ENCODE measurements at places on chromosomes 13 and 19. TPM values are rescaled to one million over a fixed set of nuclear protein-coding genes. Genes with fewer than 3 reads are reported as not detected.

The CILP2 gene
- total RNA-seq = 0.12 TPM

The IGFL2 gene
- total RNA-seq = not detected

The LGALS14 gene
- total RNA-seq = not detected

DNA sequence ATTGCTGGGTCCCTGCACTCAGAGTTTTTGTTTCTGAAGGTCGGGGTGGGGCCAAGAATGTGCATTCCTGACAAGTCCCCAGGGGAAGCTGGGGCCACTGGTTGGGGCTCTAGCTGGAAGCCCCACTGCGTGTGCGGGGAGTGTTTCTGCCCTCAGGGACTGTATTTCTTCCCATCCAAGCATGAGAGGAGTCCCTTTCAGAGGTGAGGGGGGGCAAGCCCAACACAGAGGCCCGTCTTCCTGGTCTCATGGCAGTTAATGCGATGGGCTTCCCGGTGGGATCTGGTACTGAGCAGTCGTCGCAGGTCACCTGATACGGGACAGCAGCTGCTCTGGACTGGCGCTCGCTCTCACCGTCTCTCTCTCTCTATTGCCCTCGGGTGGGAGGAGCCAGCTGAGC lies 50.4 kb downstream of the GPR12 start:
- H3K4me1 ChIP-seq = no peaks in the 10 kb centered on the region
- no peaks in the 10 kb centered on the region for H3K27me3 ChIP-seq
- DNase-seq = no peak
- H3K36me3 ChIP-seq = no peaks in the 10 kb centered on the region

DNA sequence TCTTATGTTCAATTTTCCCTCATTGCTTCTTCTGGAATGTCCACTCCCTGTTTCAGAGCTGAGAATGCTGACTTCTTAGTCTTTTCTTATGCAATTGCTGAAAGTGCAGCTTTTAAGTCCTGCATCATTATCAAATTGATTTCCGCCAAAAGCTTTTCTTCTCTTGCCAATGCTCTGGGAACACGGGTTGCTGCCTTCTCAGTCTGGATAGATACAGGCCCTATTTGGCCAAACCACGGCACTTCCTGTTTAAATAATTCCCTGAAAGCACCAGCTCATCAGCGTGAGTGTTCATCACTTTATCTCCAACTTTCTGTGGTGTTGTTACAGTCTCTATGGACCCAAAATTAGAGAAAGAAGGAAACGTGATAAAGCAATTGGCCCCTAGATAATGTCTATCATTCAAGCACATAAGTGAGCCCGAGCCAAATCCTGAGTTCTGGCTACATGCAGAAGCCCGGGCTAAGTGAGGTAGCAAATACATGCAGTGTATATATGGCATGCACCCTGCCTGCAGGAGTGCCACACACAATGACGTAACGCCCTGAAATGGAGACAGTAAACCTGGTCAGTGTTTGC lies 85.7 kb downstream of the CYSLTR2 start:
- no peak overlapping the region for H3K27ac ChIP-seq
- H3K36me3 ChIP-seq = no peaks in the 10 kb centered on the region
- no peak for DNase-seq
- H3K4me3 ChIP-seq = no peak overlapping the region
- H3K27me3 ChIP-seq = no peaks in the 10 kb centered on the region

All from lower lobe of right lung (tissue), 2 donors.